Endothelial cell of umbilical vein (primary cell): ENCODE measurements at places on chromosomes 12 and 14. TPM values are rescaled to one million over a fixed set of nuclear protein-coding genes. Genes with fewer than 3 reads are reported as not detected.
A peak's percentile ranks its signal among the peaks of the same experiment; 100 is the strongest.

Gene GSG1
- not detected in 2 replicates for total RNA-seq

DNA sequence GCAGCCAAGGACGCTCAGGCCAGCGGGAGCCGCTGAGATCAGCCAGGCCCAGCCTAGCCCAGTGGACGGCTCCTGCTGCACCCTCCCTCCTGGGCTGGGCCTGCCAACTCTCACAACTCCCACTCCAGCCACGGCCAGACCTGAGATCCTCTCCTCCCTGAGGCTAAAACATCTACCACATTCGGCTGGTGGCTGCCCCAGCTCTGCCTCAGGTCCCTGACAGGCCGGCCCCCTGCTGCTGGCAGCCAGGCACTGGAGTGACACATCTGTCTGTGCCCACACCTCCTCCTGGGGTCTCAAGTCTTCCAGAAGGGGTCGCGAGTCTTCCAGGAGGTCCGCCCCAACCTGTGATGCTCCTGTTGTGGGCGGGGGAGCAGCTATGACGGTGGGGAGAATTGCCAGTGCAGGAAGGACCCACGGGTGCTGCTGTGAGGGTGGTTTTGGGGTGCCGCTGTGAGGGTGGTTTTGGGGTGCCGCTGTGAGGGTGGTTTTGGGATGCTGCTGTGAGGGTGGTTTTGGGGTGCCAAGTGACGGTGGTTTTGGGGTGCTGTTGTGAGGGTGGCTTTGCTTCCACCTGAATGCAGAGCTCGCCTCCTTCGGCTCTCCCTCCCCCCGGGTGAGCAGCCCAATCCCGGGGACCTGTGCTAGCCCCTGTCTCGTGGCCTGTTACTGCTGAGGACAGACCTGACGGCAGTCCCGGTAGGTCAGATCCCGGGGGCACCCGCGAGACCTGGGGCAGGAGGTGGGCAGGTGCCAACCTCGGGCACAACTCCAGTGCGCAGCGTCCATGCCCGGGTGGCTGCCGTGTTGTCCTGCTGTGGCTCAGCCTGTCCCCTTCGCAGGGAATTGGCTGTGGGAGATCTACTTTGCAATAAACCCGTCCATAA lies 27.5 kb upstream of the C14orf180 start:
- no peak for DNase-seq

- no peak for DNase-seq
These were observed 786 bp downstream of the SLC25A47 start for GRCh38 chr14:100323942-100324307.

GRCh38 chr12:48972213-48972951 lies 847 bp upstream of the WNT10B start:
- no peak for DNase-seq

GRCh38 chr12:2348482-2348852 lies 295.7 kb downstream of the CACNA1C start:
- DNase-seq: no peak

DNA sequence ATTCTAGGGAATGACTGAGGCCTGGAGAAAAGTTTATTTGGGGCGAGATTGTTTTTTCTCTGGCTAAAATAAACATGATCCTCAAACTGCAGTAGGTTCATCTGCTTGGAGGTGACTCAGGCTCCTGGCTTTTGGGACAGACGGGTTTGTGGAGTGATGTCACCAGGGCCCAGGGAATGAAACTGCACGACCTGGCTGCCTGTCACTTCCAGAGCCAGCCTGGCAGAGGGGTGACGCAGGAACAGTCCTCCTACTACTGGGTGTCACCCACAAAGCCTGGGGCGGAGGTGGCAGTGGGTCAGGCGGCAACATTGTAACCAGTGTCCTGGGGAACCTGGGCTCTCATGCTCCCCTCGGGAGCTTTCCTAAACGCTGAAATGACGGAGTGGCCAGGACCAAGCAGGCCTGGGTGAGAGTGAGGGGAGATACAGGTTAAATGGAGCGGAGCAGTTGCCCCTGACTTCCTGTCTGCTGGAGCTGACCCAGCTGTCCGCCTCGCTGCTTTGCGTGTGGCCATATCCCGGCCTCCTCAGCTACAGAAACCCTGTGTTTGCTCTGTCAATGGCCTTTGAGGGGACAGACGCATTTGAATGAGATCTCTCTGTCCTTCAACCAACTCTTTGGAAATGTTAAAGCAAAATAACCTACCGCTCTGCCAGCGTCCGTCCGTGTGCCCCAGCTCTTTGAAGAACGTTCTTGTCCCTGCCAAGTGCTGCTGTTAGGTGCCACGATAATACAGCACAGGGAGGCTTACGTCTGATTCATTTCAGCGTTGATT lies 6.5 kb downstream of the HIP1R start:
- no peak for DNase-seq

- DNase-seq: peak; percentile 47
These were observed 594 bp downstream of the TAMALIN start for GRCh38 chr12:52007158-52007921.

GRCh38 chr12:131733874-131734273 lies 23.0 kb downstream of the SFSWAP start:
- DNase-seq: no peak

GRCh38 chr12:67154901-67155300 lies 114.3 kb upstream of the CAND1 start:
- DNase-seq: no peak

- DNase-seq: peak; percentile 80
These were observed 114.2 kb upstream of the ARID2 start for GRCh38 chr12:45615268-45615667.

DNA sequence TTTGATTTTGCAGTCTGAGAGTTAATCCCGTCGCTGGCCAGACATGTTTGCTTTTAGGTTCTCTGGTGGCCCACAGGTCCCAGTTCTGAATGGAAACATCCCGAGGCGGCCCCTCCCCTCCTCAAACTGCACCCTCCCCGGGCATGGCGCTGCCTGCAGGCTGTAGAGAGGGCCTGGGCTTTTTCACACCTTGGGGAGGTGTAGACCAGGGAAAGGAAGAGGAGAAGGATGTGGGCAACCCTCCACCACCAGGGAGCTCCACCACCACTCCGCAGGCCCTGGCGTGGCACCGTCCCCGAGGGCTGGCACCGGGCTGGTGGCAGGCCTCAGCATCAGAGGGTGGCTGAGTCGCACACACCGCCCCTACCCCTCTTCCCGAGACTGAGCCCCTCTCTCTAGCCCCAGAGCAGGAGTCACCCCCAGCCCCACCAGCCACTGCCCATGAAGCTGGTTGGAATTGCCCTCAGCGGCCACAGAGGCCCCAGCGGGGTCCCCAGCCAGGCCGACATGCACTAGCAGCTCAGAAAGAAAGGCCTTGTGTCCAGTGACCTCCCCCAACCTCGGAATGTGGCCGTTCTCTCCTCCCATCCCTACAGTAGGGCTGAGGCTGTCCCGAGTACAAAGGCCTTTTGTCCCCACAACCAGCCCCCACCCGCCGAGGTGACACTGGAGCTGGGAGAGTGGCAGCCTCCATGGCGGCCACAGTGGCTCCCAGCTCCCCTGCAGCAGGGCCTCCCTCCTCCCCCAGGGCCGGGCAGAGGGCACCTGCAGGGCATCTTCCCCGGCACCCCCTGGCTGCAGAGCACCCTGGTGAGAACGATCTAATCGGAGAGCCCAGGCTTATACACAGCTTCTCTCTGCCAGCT lies 23.5 kb upstream of the INF2 start:
- peak; percentile 53 for DNase-seq
